ENCODE measurements at places on chromosomes 3 and 15. TPM values are rescaled to one million over a fixed set of nuclear protein-coding genes. Genes with fewer than 3 reads are reported as not detected.

PLA2G4D gene
- not detected for total RNA-seq

GABRA5 gene
- not detected for total RNA-seq

CPA3 gene
- not detected for total RNA-seq

LINGO1 gene
- not detected for total RNA-seq

SPTBN5 gene
- total RNA-seq = 0.49 TPM

CD276 gene
- total RNA-seq = 82.4 TPM

KNL1 gene
- total RNA-seq = 20.0 TPM

TERC gene
- 199 TPM for total RNA-seq

CYFIP1 gene
- total RNA-seq = 102 TPM

LEKR1 gene
- total RNA-seq = 0.71 TPM

SYNPR gene
- total RNA-seq = not detected

ACSBG1 gene
- total RNA-seq = not detected

TPRG1 gene
- 2.8 TPM for total RNA-seq

PLCH1 gene
- 0.49 TPM for total RNA-seq

PROS1 gene
- 4.3 TPM for total RNA-seq

RETNLB gene
- not detected for total RNA-seq

LRRK1 gene
- 7.0 TPM for total RNA-seq

ZNF501 gene
- 1.7 TPM for total RNA-seq

GPR171 gene
- total RNA-seq = not detected

KLF15 gene
- total RNA-seq = 0.63 TPM

RBPMS2 gene
- total RNA-seq = not detected

CHP1 gene
- total RNA-seq = 103 TPM

FBXO40 gene
- total RNA-seq = not detected

PLSCR5 gene
- not detected for total RNA-seq

DLL4 gene
- total RNA-seq = not detected

GPR27 gene
- 0.63 TPM for total RNA-seq

SSUH2 gene
- 0.09 TPM for total RNA-seq

CX3CR1 gene
- total RNA-seq = not detected

SERINC4 gene
- total RNA-seq = 0.19 TPM

RAB6B gene
- total RNA-seq = 0.35 TPM

CPNE9 gene
- total RNA-seq = not detected

PARP14 gene
- 6.7 TPM for total RNA-seq

PRR20G gene
- not detected for total RNA-seq

ZNF80 gene
- not detected for total RNA-seq

NOX5 gene
- not detected for total RNA-seq

PDZRN3 gene
- 2.3 TPM for total RNA-seq

FES gene
- 1.8 TPM for total RNA-seq

SCN11A gene
- total RNA-seq = not detected

SLC28A2 gene
- not detected for total RNA-seq

AHSG gene
- total RNA-seq = 0.28 TPM

TRPM1 gene
- total RNA-seq = 0.07 TPM

SEMA4B gene
- 171 TPM for total RNA-seq

GOLGA8M gene
- not detected for total RNA-seq

CYP8B1 gene
- total RNA-seq = not detected

CLASP2 gene
- 21.1 TPM for total RNA-seq

CFAP20DC gene
- total RNA-seq = 9.4 TPM

CPEB1 gene
- total RNA-seq = not detected

PLA1A gene
- not detected for total RNA-seq

Measured in airway epithelial cell (primary cell).